ENCODE measurements at places on chromosomes 3 and 15.

- DNase-seq = no peak
These were observed 468.0 kb upstream of the TBL1XR1 start for GRCh38 chr3:177665122-177665808.

DNA sequence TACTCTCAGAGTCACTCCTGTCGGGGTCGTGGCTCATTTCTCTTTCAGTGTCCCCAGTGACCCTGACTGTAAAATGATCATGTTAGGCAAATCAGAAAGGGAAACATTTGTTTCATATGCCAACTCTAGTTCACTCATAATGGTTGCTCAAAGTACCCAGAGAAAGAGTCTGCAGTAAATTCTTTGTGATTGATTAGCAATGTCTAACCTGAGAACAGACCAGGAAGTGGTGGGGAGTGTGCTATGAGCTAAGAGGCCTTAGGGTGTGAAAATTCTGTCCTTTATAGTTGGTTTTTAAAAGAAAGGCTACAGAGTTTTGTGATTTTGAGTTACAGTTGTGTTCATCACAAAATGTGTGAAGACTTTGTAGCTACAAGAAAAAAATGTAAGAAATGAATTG is 108.9 kb downstream of the EDEM1 start:
- no peak for DNase-seq

GRCh38 chr3:12946251-12946648 is 104.9 kb upstream of the RPL32 start:
- DNase-seq = no peak

- no peak for DNase-seq
These were observed 389.1 kb upstream of the PROK2 start for GRCh38 chr3:72174040-72174439.

- no peak for DNase-seq
These were observed 57.9 kb upstream of the RNU6-1 start for GRCh38 chr15:67897646-67898339.

DNA sequence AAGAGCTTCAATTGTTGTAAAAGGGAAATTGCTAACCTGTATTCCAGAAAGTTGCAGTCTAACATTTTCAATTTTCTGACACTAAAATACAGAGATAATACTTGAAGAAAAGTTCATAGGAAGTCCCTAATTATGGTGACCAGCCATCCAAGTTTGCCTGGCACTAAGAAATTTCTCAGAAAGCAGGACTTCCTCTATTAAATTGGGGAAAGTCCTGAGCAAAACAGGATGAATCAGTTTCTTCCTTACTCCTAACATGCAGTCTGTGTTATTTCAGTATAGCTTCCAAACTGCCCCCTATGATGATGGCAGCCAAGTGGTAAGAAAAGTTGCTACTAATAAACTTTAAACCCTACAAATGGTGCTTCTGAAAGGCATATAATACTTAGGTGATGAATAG is 133.5 kb upstream of the SGO1 start:
- no peak for DNase-seq

DNA sequence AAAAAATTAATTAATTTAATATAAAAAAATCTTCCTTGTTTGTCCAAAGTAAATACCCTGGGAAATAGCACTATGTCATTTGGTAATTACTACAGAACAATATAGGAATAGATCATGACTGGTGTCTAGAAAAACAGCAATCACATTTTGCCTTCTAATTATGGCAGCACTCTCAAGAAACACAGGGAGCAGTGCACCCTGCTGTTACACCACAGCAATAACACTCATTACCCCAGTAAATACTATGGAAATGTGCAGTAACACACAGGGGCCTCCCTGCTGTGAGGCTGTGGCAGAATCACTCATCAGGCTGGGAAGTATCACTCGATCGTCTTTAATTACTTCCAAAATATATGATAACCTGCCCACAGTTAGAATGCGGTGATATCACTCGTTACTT is 646.0 kb downstream of the TUSC7 start:
- no peak for DNase-seq

DNA sequence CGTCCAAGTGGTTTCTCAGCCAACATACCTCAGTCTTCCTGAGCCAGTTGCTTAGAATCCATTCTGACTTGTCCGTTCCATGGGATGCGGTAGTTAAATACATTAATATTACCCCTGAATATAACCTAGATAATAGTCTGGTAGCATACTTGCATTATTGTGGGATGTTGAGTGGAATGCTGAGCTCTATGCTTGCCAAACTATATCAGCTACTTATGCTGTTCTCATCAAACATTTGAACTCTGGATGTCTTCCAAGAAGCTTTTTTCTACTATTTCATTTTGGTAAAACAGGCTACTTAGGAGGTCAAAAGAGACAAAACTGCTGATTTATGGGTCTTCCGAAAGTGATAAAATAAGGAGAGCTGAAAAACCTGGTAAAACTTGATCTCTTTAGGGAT is 429.5 kb downstream of the NAALADL2 start:
- DNase-seq = no peak

GRCh38 chr3:189288348-189289235 is 116.8 kb downstream of the TPRG1 start:
- no peak for DNase-seq

DNA sequence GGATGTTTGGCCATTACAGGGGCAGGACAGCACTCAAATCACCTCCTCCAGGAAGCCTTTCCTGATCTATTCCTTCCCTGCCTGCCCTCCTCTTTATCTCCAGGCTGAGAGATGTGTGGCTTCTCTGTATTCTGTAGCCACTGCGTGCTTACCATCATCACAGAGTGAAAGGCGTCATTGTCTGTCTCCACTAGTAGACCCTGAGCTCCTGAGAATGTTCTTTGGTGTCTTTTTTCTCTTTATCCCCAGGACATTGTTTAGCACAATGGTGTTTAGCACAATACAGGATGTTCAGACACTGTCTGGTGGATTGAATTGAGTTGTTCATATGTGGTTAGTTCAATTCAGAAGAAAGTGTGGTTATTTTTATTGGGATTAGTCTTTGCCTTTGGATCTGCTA is 26.2 kb upstream of the LARS2 start:
- DNase-seq = no peak

GRCh38 chr3:179452872-179453271 is 1.6 kb upstream of the GNB4 start:
- DNase-seq = no peak

DNA sequence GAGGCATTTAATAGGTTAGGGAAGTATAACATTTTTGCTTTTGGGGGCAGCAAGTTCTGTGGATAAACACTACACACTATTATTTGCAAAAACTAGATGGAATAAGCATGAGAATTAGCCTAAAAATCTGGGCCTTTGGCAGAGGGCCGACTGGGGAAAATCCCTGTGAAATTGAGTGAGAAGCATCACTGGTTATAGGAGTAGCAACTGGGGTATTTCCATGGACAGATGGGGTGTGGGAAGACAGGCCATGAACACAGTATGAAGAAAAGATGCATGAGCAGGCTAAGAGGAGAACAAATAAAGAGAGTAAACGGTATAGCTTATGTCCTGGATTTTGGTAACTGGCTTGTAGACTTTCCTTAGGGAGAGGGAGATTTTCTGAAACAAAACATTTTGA is 32.9 kb upstream of the CSPG5 start:
- DNase-seq = no peak

- DNase-seq = peak; percentile 62
These were observed 11.9 kb downstream of the CX3CR1 start for GRCh38 chr3:39267631-39268548.

DNA sequence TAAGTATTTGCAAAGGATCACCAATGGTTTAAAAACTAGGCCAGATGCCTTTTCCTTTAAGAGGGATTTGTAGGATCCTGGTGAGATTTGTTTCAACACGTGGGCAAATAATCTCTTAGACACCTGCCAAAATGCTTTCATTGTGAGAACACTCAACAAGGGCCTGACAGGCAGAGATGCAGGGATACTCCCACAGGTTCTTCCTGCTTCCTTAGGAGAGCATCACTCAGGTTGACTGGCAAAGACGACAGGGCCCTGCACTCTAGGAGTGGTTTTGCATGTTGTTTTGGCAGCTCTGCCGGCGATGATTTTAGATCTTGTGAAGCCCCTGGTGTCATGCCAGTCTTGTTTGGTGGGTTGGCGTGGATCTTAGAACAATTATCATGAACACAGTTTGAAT is 184.5 kb downstream of the NR1D2 start:
- DNase-seq = no peak

Measured in activated T-helper 9 cell treated with anti-CD3 and anti-CD28 coated beads, Interleukin-2, amount 50 U/mL, for 16 hours (primary cell).